Activated T-helper 1 cell treated with Interleukin-2 at 50 U/mL for 16 hours (primary cell): ENCODE measurements at places on chromosomes 11 and 22.

GRCh38 chr22:27433585-27434190 is 367.9 kb downstream of the MN1 start:
- no peak for DNase-seq

- DNase-seq = no peak
Measured at GRCh38 chr22:26789951-26790350, 132.6 kb downstream of the MIAT start.

GRCh38 chr11:3206156-3206921 is 12.3 kb downstream of the MRGPRG start:
- DNase-seq = no peak

DNA sequence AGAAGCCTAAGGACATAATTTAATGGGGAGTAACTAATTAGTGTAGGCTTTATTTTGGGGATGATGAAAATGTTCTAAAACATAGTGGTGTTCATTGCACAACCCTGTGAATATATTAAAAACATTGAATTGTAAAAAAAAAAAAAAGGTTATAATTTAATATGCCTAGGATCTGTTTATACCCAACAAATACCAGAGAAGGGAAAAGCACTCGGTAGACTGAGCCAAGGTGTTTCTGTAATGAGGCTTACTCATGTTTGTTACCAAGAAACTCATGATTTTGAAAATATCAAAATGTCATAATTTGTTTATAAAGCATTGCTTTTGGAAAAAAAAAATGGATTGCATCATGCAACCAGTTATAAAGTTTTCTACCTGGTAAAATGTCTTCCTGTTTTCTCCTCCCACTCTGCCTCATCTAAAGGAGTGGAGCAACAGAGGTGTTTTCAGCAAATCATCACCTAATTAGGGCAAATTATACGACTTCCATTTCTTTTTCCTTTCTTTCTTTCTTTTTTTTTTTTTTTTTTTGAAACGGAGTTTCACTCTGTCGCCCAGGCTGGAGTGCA is 14.2 kb upstream of the EIF3M start:
- DNase-seq = no peak

- DNase-seq = no peak
Measured at GRCh38 chr11:33256813-33257159, 395 bp upstream of the HIPK3 start.

DNA sequence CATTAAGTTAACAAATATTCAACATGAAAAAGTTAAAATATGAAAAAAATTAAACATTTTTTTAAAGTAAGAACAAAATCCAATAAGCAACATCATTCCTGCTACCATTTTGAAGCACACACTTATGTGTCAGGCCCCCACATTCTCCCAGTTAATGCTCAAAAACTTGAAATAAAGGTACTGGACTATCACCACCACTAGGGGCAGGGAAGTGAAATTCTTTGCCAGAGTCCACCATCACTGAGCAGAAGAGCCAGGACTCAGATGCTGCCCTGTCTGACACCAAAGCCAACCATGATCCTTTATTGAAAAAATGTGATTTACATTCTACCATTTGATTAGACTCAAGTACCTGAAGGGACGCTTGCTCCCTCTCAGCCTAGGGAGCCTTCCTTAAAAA is 39.1 kb downstream of the PITPNB start:
- no peak for DNase-seq

GRCh38 chr11:71988050-71988449 is 10.7 kb upstream of the IL18BP start:
- DNase-seq = no peak

GRCh38 chr11:10604340-10604748 is 35.9 kb upstream of the LYVE1 start:
- no peak for DNase-seq

- peak; percentile 69 for DNase-seq
Measured at GRCh38 chr11:75384438-75385080, 14.8 kb upstream of the RPS3 start.

GRCh38 chr11:27718346-27718862 is 18.1 kb upstream of the BDNF start:
- DNase-seq = no peak

GRCh38 chr22:49749885-49750510 is 77.7 kb downstream of the BRD1 start:
- DNase-seq = no peak

DNA sequence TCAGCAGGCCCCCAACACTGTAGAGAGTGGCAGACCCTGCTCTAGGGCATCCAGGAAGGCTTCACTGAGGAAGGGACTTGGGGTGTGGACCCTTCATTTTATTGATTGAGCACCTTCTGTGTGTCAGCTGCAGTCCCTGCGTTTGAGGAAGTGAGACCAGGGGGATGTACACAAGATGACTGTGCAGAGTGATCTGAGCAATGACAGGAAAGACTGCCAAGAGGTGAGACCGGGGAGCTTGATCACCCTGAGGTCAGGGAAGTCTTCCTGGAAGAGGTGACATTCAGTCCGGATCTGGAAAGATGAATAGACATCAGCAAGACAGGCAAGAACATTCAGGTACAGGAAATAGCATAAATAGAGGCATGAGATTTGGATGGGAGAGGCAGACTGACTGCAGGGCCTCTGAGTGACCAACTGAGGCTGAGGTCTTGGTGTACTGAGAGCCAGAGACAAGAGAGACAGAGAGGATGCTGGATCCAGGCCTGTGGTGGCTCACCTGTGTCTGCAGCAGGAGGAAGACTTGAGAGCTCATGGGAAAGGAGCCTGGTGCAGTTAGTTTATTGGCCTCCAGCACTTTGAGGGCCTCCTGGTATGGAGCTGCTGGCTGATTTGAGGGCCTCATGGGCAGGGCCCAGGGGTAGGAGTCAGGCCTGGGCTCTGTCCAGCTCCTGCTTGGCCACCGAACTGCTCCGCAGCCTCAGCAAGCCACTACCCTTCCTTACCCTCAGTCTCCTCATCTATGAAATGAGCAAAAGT is 5.2 kb downstream of the DGAT2 start:
- no peak for DNase-seq

DNA sequence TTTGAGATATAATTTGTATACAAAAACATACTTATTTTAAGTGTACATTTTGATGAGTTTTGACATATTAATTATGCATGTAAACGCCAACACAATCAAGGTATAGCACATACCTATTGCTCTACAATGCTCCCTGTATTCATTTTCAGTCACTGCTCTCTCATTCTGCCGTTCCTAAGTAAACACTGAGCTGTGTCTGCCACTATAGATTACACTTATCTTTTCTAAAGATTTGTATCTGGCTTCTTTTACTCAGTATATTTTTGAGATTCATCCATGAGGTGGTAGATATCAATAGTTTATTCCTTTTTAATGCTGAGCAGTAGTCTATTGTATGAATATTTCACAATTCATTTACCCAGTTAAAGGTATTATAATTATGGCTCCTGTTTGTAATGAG is 25.4 kb upstream of the BACE1-AS start:
- DNase-seq = no peak

DNA sequence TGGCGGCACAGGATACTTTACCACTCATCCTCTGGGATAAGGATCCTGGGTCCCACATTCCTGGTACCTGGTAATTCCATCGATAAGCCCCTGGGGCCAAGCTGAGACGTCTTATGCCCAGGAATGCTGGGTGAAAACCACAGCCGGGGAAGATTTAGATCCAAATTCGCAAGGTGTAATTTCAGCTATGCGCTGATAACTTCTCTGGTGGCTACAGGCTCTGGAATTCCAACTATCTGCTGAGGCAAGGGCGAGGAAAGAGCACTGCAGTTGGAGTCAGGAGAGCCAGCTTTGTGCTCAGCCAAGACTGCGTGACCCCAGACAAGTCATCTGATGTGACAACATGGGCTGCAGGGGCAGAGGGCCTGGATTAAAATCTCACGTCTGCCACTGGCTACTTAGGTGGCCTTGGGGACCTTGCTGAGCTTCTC is 9.9 kb upstream of the MYEOV start:
- DNase-seq = no peak

DNA sequence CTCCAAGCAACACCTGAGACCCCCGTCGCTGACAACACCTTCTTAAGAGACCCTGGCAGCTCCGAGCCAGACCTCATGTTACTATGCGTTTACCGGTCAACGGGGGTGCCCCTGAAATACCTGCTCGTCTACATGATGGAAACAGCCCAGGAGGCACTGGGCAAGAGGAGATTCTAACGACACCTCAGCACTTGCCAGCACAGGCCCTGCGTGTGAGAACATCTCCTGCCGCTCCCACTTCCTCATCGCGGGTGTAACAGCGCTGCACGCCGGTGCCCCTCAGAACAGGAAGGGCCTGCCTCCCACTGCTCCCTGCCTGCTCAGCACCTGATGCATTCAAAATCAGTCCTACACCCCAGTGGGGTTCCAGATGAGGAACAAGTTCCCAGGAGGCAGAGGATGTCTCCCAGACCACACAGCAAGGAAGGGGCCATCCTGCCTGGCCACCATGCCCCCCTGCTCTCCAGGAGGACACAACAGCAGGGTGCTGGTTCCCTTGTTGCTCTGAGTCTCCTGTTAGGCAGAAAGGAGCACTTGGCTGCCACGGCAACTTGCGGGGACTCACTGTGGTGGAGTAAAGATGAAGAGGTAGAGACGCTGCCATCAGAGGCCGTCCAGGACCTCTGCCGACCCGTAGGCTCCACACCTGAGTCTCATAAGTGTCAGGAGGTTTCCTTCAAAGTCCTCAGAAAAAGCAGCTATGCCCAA is 2.1 kb downstream of the TOLLIP start:
- DNase-seq = no peak
